ENCODE measurements at places on chromosomes 4 and X. TPM values are rescaled to one million over a fixed set of nuclear protein-coding genes. Genes with fewer than 3 reads are reported as not detected.

- DNase-seq, result no peak
These were observed 768.2 kb downstream of the KCTD8 start for GRCh38 chr4:43680421-43680820.

DNA sequence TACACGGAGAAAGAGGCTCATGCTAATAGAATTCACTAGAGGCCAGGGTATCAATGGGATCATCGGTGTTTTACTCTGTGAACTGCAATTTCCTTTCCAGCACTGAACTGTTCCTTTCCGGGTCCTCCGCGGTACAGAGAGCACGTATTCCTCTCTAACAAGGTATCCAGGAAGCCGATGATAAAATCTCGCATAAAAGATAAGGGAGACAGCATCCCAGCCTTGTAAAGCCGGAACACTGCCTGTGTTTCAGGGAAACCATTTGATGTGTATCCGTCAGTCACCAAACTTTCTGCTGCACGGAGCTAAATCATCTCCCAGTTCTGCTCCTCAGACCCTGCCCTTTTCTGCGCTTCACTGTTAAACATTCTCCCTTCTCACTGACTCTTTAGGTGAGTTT, 54.0 kb downstream of the ING2 start:
- no peak for DNase-seq

DNA sequence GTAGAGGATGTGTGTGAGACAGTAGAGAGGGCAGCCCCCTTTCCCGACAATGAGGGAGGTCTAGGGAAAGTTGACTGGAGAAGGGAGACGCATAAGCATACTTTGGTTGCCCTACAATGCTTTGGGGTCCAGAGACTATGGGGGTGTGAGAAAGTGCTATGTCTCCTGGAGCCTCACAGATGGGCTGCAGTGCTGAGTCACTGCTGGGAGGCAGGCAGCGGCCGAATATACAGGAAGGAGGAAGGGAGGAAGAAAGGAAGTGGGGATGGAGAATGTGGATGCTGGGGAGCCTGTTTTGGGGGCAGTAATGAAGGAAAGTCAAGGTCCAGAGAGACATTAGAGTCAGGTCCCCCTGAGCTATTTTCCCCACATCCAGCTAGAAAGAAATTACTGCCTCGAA, 12.7 kb downstream of the DRP2 start:
- no peak for DNase-seq

- peak; percentile 57 for DNase-seq
These were observed 19.9 kb downstream of the LRPAP1 start for GRCh38 chr4:3512279-3512678.

DNA sequence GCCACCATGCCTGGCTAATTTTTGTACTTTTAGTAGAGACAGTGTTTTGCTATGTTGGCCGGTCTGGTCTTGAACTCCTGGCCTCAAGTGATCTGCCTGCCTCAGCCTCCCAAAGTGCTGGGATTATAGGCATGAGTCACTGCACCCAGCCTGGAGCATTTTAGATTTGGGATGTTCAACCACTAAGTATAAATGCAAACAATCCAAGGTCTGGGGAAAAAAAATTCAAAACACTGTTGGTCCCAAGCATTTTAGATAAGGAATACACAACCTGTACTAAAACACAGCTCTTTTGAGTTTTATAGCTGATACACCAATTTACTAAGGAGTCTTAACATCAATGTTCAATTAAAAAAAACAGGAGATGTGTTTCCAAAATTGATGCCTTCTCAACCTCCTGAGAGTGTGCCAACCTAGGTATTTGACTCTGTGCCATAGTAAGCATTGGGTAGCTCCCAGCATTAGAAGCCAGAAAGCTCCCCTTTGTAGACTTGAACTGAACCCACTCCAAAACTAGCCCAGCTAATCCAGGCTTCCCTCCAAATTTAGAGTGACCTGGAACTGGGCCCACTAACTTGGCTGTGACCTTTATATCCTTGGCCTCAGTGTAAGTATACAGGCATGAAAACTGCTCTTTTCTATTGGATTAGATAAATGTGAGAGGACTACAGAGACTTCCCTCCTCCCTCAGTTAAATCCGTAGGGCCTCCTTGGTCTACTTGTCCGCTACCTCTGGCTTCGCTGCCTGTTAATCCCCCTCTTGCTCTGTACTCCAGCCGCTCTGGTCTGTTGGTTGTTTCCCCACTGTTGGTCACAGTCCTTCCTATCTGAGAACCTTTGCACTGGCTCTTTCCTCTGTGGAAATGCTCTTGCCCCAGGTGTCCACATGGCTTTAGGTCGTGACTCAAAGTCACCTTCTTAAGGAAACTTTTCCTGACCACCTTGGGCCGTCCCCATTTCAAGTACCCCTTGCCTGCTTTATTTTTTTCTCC, 77.6 kb downstream of the CCKAR start:
- no peak for DNase-seq

- DNase-seq, result no peak
These were observed 21.7 kb downstream of the LETM1 start for GRCh38 chr4:1834047-1834775.

Gene ANKRD50
- total RNA-seq, result 26.5 TPM

DNA sequence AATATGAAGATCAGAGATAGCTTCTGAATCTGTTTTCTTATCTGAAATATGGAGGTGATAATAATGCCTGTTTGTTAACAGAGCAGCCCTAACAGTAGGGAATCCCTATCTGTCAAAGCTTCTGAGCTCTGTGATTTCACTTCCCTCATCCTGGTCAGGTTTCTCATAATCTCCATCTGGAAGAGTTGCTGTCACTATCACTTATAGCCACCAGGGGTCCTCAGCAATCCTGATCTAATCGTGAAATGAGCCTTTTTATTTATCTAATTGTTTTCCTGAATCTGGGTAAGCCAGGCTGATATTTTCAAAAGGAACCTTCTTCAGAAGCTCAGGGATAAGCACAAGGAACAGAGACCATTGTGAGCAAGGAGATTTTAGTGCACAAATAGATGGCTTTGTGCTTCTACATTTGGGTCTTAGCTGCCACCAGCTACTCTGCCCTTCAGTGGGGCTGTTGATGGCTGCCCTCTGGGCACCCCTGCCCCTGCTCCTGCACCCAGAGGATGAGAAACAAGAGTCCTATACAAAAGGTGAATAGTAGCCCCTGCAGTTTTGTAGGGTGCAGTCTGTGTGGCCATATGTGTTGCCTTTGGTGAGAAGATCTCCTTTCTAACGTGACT, 196.4 kb upstream of the RADX start:
- DNase-seq, result no peak

DNA sequence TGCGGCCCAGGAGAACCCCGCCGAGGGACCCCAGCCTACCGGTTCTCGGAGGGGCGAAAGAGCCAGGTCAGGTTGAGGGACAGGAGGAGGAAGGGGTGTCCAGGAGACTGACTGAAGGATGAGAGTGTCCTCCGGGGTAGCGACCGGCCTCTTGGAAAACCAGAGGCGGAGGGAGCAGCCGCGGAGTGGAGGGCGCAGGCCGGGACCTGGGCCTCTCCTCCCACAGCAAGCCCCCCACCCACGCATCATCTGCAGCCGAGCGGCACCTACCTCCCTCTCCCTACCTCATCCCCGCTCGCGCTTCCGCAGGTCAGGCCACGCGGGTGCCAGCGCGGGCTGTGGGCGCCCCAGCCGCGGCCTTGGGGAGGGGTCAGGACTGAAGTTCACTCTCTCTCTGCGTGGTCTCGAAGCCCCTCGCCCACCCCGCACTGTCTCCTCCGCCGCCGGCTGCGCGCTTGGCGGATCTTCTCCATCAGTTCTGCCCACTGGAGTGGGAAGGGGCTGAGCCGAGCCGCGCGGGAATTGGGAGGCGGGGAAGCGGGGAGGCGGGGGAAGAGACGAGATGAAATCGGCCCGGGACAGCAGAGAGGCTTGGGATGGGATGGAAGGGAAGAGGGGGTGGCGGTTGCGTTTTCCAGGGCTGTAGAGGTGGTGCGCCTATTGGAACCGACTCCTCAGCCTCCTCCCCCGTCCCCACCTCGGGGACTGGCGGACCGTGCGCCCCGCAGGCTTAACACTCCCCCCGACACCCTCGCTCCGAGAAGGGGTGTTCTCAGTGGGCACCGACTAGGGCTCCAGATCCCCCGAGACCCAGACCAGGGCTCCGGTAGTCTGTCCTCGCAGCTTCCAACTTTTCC, 1.8 kb downstream of the NLGN4X start:
- DNase-seq, result peak; percentile 70

DNA sequence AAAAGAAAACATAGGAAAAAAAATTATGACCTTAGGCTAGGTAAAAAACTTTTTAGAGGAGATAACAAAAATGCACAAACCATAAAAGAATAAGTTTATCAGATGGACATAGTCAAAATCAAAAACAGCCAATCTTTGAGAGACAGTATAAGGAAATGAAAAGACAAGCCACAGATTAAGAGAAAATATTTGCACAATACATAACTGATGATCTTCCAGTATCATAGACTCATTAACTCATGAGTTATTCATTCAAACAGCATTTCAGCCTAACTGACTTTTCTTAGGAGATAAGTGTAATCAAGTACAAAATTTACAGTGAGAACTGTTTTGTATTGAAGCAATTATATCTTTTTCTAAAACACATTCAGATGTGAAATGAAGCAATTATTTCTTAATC, 183.8 kb downstream of the FBXO8 start:
- no peak for DNase-seq

- peak; percentile 74 for DNase-seq
These were observed at the start of gene GPRIN3 for GRCh38 chr4:89307446-89308160. Gene GPRIN3 (minus strand): TSS chr4:89307800. CDS start chr4:89250110, 57,690 bp downstream.

- peak; percentile 62 for DNase-seq
These were observed 25.9 kb downstream of the NSG1 start for GRCh38 chr4:4412641-4413372.

DNA sequence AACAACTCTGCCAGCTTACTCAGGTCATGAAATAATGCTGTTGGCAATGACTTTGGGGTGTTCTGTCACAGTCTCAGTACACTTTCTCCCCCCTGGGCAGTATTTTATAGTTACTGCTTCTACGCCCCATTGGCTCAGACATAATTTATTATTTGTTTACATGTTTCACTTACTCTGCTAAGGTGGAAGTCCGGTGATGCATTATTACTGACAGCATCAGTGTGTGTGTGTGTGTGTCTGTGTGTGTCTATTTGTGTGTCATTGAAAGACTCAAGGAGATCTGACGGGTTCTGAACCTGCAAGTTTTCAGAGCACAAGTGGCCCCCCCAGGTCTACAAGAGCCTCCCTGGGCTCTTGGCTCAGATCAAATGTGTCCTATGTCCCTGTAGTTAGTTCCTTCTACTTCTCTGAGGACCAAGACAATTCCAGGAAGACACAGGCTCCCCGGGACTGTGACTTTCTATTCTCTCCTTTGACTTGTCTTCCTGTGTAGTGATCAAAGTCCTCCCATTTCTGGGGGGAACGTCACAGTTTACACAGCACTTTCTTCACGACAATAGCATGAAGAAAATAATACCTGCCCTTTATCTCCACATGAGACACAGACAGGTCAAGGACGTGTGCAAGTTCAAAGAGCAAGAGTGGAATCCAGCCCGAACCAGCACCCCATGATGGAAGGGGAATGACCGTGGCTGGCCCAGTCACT, 283.7 kb upstream of the GATB start:
- DNase-seq, result no peak

Gene PRSS12
- 0.18 TPM for total RNA-seq

Gene HTN1
- total RNA-seq, result not detected

GRCh38 chr4:79676705-79677104, 268.7 kb upstream of the GK2 start:
- no peak for DNase-seq

Gene STATH
- not detected for total RNA-seq

- DNase-seq, result no peak
These were observed 17.1 kb downstream of the PRIMPOL start for GRCh38 chr4:184666670-184667069.

GRCh38 chrX:2401201-2401589, 99.6 kb downstream of the DHRSX start:
- DNase-seq, result no peak

GRCh38 chr4:106062452-106062875, 167.2 kb downstream of the NPNT start:
- DNase-seq, result no peak

DNA sequence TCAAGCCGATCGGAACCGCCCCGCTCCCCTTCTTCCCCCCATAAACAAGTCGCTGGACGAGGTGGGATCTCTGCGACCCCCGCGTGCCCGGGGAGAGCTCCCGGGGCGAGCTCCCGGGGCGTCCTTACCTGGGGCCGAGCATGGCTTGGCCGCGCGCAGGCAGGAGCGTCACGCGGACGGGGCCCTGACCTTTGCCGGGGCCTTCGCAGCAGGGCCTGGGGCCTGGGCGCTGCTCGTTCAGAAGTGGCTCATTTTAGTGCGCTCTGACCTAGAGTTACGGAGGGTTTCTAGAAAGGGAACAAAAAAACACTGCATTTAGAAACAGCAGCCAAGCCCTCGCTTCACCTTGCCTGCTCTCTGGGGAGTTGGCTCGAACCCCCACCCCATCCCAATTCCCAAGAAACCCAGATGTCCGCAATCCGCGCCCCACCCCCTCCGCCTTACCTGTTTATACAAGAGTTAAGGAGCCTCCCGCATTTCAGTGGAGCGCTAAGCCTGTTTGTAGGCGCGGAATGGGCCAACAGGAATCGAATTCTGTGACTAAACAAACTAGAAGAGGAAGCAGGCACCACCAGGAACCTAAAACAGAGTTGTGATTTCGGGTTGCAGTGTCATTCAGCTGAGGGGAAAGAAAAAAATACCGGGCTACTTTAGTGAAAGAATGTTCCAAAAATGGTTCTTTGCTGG, 814 bp upstream of the RBM47 start:
- DNase-seq, result no peak

Gene HPRT1
- 18.8 TPM for total RNA-seq

GRCh38 chrX:77060572-77060971, 386.6 kb upstream of the FGF16 start:
- no peak for DNase-seq

GRCh38 chrX:19800821-19801374, 86.5 kb downstream of the SH3KBP1 start:
- no peak for DNase-seq

Gene MED12
- 51.5 TPM for total RNA-seq

GRCh38 chr4:98572697-98573096, 85.7 kb downstream of the TSPAN5 start:
- no peak for DNase-seq

DNA sequence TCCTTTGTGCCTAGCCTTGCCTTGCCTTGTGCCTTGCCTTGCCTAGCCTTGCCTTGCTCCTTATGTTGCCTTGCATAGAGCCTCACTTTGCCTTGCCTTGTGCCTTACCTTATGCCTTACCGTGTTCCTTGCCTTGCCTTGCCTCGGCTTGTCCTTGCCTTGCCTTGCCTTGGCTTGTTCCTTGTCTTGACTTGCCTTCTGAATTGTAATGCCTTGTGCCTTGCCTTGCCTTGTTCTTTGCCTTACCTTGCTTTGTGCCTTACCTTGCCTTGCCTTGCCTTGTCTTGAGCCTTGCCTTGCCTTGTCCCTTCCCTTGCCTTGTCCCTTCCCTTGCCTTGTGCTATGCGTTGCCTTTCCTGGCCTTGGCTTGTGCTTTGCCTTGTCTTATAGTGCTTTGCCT, 90.2 kb downstream of the TAB3 start:
- DNase-seq, result no peak

- no peak for DNase-seq
These were observed 4.5 kb downstream of the ACSL1 start for GRCh38 chr4:184821242-184821641.

- DNase-seq, result no peak
These were observed 20.9 kb downstream of the CLRN2 start for GRCh38 chr4:17535906-17536305.

Measured in aorta (tissue), 5 donors.